ENCODE measurements at places on chromosomes 1 and 21.

- no peak for DNase-seq
Measured at GRCh38 chr21:39568361-39568760, 44.4 kb upstream of the B3GALT5 start.

GRCh38 chr1:8370046-8370881, 52.4 kb downstream of the SLC45A1 start:
- DNase-seq: no peak

GRCh38 chr1:205936846-205937586, 6.2 kb downstream of the SLC26A9 start:
- DNase-seq: no peak

- no peak for DNase-seq
Measured at GRCh38 chr1:116360429-116361173, 12.4 kb upstream of the ATP1A1 start.

GRCh38 chr1:56061824-56062223, 517.5 kb downstream of the PLPP3 start:
- DNase-seq: no peak

GRCh38 chr1:179228783-179229213, 679 bp downstream of the ABL2 start:
- DNase-seq: peak; percentile 60

- peak; percentile 58 for DNase-seq
Measured at GRCh38 chr1:156582388-156583017, 3.0 kb downstream of the TTC24 start.

GRCh38 chr21:41016472-41016871, 151.5 kb upstream of the BACE2 start:
- DNase-seq: no peak

DNA sequence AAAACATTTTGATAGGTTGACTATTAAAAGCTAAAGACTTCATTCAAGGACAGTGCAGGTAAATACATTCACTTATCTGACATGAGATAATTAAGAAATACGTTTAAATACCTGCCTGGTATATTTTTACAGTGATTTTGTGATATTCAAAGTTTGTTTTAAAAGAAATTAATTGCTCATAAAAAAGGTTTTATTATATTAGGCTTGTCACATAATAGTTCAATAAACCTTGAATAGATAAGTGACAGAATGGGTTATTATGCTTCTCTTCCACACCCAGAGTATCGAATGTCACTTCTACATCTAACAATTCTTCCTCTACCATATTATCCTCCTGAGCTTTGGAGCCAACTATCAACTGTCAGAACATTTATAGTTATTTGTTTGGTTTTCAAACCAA, 60.0 kb downstream of the LTN1 start:
- DNase-seq: no peak

DNA sequence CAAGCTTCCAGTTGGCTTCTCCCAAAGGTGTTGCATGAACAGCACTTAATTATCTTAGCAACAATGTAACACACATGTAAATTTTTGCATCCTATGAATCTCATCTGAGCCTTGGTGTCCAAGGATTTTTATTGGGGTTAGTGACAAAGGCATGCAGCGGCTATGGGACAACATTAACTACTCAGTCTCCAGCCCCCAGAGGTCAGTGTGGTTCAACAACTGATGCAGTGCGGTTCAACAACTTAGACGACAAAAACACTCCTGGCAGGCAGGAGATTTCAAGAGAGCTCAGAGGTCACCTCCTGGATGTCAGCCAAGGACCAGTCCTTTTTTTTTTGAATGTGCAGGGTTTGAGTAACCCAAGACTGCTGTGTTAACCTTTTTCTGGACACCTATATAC, 77.5 kb upstream of the HMCN1 start:
- no peak for DNase-seq

- DNase-seq: no peak
Measured at GRCh38 chr1:243471026-243471685, 215.3 kb downstream of the SDCCAG8 start.

DNA sequence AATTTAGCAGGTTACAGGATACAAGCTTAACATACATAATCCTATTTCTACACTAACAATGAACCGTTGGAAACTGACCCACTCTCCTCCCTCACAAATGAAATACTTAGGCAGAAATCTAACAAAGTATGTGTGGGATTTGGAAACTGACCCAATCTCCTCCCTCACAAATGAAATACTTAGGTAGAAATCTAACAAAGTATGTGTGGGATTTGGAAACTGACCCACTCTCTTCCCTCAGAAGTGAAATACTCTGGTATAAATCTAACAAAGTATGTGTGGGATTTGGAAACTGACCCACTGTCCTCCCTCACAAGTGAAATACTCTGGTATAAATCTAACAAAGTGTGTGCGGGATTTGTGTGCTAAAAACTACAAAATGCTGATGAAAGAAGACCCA, 60.3 kb downstream of the TRAF5 start:
- no peak for DNase-seq

GRCh38 chr1:217140041-217140901, 417.0 kb upstream of the ESRRG start:
- no peak for DNase-seq

DNA sequence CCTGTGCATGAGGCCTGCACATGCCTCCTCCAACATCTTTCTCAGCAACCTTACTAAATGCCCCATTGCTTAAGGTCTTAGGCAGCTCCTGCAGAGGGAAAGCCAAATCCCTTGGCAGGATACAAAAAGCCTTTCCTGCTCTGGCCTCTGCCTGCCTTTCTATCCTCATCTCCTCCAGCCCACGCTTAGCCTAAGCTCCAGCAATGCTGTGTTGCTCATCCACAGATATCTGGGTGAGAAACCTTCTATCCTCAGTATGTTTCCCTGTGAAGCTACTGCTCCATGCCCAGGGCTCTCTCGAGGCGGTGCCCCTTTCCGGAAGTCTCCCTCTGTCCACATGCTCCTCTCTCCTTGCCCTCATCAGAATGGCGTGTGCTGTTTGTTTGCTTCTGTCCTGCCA, 37.0 kb upstream of the CCSAP start:
- no peak for DNase-seq

- no peak for DNase-seq
Measured at GRCh38 chr21:39630827-39631226, 18.1 kb downstream of the B3GALT5 start.

DNA sequence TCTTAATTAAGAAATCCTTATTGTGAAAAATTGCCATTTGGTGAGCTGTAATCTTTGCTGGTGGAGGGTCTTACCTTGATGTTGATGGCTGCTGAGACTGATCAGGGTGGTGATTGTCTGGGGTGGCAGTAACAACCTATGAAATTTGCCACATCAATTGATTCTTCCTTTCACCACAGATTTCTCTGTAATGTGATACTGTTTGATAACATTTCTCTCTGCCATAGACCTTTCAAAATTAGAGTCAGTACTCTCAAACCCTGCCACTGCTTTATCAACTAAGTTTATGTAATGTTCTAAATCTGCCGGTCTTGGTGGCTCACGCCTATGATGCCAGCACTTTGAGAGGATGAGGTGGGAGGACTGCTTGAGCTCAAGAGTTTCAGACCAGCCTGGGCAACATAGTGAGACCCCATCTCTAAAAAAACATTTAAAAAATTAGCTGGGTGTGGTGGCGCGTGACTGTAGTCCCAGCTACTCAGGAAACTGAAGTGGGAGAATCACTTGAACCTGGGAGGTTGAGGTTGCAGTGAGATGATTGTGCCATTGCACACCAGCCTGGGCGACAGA, 5.0 kb downstream of the KPNA6 start:
- DNase-seq: no peak

DNA sequence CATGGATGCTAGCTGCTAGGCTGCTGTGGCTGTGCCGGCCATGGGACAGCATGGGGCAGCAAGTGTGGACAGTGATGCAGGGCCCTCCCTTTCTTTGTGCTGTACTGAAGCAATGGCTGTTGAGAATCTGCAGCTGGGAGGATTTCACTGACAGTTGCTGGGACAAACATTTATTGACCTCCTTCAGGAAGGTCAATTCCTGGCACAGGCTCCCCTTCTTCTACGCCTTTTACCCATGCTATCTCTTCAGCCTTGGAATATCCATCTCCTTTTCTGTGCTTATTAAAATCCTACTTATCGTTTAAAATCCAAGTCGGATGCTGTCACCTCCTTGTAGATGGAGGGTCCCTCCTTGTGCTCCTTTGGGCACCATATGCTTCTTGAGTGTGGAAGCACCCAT, 213.1 kb upstream of the USP24 start:
- DNase-seq: no peak

DNA sequence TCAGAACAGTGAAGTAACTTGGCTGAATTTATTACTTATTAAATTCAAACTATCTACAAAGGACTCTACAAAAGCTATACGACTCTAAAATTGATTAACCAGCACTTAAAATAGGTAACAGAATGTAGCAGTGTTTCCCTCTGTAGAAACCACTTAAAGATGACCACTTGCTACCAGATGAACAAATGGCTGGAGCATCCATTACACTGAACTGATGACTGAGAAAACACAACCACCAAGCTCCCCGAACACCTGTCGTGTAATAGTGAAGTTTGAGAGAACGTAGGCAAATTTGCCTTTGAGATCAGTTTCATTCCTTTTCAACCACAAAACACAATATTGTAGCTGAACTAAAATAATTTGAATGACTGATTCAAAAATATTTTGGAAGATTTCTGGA, 226.7 kb downstream of the KCNT2 start:
- DNase-seq: no peak

GRCh38 chr1:79006564-79006963, at the start of gene ADGRL4:
Gene ADGRL4, minus strand, starts transcription at chr1:79006730. Its CDS starts 76 bp downstream, at chr1:79006654.
- no peak for DNase-seq

GRCh38 chr1:147225193-147225730, at the start of gene FMO5:
Gene FMO5, minus strand, starts transcription at chr1:147225339. Its CDS starts 310 bp downstream, at chr1:147225029.
- peak; percentile 55 for DNase-seq

DNA sequence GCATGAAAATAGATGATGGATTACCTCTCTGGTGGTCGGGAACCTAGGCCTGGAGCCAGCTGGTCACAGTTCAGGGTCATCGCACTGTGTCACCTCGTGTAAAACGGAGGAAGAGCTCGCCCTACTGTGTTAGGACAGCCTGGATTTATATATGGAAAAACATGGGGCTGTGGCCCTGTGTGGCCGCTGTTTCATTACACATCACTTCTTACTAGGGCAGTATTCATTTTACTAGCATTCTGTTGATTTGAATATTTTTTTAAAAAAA, 104.5 kb upstream of the COL6A1 start:
- no peak for DNase-seq

DNA sequence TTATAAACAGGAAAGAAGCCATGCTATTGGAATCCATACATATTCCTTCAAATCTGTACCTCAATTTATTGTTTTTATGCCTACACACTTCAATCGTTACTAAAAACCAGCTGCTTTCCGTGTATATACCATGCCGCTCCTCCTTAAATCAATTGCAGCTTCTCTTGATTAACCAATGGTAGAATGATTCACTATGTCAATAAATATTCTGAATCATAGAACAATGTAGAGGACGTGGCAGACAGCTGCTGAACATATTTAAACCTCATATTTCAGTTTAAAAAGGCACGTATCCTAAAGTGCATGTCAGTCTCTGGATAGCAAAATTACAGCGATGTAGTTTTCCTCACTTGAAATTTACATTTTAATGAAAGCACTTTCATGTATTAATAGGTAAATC, 100.4 kb downstream of the MRPL39 start:
- no peak for DNase-seq
